ENCODE measurements at places on chromosomes 5 and 9.

- DNase-seq = no peak
Measured at GRCh38 chr9:78091731-78092130, 60.1 kb upstream of the GNAQ start.

DNA sequence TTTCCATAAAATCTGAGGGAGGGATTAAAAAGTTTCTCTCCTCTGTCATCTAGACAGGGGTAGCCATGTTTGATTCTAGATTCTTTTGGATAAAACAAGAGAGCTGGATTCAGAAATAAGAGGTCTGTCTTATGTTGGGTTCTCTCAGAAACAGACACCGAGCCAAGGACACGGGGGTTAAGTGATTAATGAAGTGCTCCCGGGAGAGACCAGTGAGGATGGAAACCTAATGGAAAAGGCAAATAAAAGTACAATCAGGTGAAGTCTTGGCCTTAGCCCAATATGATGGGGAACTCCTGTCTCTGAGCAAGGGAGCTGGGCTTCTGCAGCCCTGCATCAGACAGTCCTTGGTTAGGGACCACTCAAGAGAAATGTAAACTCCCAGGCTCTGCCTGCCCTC lies 308.8 kb upstream of the PANK3 start:
- no peak for DNase-seq

- DNase-seq = peak; percentile 27
Measured at GRCh38 chr5:33936004-33936380, 194 bp upstream of the RXFP3 start.

GRCh38 chr5:116440457-116441001 lies 134.1 kb downstream of the SEMA6A start:
- no peak for DNase-seq

- DNase-seq = no peak
Measured at GRCh38 chr9:120978987-120979386, 52.4 kb upstream of the TRAF1 start.

DNA sequence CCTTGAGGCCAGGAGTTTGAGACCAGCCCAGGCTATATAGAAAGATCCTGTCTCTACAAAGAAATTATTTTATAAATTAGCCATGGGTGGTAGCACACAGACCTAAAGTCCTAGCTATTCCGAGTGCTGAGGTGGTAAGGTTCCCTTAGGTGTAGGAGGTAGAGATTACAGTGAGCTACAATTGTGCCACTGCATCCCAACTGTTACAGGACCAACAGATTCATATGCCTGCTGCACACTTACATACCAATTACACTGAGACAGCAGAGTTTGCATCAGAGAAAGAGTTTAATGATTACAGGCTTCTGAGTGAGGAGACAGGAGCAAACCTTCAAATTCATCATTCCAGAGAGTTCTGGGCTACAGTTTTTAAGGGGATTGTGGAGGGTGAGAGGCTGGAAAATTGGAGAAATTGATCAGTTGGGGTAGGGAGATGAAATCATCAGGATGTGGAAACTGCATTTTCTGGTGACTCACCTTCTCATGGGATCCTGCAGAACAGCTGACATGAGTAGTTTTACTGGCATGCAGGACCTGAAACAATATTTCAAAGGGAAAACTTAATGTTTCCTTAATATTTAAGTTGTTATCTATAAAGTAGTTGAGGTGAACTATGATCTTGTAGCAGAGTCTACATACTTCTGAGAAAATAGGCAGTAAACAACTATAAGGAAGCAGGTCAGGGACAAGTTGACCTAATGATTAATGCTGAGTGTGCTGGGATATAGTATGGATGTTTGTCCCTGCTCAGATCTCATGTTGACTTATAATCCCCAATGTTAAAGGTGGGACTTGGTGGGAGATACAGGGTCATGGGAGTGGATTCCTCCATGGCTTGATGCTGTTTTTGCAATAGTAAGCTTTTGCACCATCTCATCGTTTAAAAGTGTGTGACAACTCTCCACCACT lies 54.7 kb downstream of the ANXA2R start:
- no peak for DNase-seq

GRCh38 chr5:107215611-107216010 lies 455.1 kb downstream of the EFNA5 start:
- no peak for DNase-seq

DNA sequence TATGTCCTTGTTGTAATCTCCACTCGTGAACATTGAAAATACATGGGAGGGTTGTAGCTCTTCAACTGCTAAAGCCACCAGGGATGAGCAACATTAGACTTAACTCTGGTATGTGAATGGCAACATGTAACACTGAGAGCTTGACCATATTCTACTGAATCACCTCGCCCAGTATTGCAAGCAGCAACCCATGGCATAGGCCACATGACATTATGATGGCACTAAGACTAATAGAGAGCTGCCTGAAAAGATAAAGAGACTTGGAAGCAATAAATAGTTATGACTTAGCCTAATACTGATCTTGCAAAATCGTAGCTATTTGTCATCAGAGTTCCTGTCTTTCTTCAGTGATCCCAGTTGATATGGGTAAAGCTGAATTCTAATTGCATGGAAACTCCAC lies 108.4 kb upstream of the NREP start:
- no peak for DNase-seq

- DNase-seq = no peak
Measured at GRCh38 chr5:165630261-165630778, 2124.9 kb downstream of the MAT2B start.

- peak; percentile 35 for DNase-seq
Measured at GRCh38 chr9:133658442-133659431, 22.6 kb downstream of the DBH start.

Data from stimulated activated CD4-positive, alpha-beta T cell treated with anti-CD3 and anti-CD28 coated beads, Interleukin-4, amount 100 ng/mL, for 1 hour (primary cell).